CD4-positive, alpha-beta T cell treated with Interleukin-1 beta for 1 hour (primary cell): ENCODE measurements at places on chromosomes 16 and 17.

DNA sequence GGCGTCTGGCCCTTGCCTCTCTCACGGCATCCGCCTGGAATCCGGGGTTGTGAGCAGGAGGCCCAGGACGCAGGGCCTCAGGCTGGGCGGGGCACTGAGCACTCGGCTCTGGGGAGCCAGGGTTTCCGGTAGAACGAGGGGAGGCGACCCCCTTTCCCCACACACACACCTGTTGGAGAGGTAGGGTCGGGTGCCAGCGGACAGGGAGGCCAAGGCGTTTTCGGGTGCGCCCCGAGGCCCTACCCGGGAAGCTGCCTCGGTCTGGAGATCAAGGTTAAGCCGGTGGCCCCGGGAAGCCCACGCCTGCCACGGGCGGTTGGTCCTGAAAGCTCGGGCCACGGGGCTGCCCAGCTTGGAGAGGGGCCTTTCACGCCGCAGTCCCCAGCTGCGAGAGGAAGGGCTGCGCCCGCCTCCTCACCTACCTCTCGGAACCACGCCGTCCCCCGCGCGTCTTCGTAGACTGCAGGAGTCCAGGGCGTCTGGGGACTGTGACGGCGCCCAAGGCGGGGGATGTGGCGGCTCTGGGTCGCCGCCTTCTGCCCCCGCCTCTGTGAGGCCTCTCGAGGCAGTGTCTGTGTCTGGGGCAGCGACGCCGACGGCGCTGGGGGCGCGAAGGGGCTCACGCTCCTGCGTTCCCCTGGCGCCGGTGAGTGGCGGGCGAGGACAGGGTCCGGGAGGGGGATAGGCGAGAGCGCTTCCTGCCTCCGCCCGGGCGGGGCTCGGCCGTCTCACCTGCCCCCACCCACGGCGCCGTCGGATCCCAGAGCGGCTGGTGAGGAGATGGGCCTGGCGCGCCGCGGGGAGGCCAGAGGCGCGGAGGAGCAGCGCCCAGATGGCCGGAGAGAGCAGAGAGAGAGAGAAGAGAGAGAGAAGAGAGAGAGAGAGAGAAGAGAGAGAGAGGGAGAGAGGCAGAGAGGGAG, 20.3 kb upstream of the HOXB9 start:
- DNase-seq = peak; percentile 30

- no peak for DNase-seq
Observed at GRCh38 chr16:81263470-81264220, 25.2 kb downstream of the BCO1 start.

DNA sequence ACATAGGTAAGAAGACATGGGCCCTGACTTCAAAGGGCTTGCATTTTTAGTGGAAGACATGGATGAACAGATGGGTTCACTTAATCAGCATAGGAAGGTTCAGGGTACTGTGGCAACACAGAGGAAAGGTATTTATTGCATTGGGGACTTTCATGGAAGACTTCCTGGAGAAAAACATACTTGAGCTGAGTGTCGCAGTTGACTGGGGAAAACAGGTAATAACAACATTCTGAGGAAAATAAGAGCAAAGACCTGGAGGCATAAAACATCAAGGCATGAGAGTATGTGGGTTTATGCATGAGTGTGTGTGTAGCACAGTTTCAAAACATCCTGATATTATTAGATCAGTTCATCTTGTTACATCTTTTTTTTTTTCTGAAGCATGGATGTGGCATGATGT, 82.7 kb downstream of the MAP2K6 start:
- no peak for DNase-seq

DNA sequence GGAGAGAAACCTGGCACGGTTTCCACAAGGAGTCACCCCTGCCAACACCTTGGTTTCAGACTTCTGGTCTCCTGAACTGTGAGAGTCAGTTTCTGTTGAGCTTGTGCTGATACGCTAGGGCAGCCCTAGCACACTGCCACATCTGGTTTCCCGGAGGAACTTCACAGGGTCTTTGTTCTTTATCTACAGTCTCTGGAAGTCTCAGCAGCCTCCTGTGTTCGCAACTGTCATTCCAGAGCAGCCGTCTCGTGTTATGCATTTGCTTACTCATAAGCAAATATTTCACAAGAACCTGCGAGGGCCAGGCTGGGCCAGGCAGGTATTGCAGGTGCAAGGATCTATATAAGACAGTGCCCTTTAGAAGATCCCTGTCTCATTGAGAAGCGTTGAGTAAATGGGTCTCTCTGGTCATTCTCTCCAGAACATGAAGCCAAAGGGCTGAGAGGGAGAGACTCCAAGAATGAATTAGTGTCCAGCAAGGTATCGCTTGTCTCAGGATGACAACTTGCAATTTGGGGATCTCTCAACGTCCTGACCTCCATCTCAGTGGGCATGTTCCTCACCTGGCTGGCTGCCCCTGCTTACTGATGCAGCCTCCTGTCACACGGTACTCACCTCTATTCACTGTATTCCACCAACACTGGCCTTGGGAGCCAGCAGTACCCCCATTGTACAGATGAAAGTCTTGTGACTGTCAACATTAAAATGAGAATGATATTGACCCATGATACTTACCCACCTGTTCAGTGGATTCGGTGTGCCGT, 141.2 kb downstream of the WWOX start:
- DNase-seq = no peak

DNA sequence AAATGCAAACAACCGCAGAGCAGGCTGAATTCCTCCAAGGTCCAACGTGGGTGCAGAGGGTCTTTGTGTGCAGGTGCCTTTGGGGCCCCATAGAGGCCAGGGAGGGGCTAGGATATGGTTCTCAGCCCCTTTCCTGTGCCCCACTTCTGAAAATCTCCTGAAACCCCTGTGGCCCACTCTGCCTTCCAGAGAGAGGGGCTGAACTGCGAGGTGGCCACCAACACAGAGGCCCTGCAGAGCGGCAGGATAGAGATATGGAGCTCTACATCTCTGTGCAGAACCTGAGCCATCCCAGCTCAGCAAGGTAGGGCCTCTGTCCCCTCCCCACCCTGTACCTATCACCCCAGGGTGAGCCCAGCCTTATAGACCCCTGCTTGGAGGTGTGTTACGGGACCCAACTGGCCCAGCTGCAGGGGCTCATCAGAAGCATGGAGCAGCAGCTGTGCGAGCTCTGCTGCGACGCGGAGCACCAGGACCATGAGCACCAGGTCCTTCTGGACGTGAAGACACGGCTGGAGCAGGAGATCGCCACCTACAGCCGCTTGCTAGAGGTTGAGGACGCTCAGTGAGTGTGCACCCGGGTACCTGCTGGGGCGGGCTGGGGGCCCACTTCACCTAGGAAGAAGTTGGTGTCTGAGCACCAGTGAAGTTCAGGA, 5.5 kb downstream of the USP6 start:
- no peak for DNase-seq

DNA sequence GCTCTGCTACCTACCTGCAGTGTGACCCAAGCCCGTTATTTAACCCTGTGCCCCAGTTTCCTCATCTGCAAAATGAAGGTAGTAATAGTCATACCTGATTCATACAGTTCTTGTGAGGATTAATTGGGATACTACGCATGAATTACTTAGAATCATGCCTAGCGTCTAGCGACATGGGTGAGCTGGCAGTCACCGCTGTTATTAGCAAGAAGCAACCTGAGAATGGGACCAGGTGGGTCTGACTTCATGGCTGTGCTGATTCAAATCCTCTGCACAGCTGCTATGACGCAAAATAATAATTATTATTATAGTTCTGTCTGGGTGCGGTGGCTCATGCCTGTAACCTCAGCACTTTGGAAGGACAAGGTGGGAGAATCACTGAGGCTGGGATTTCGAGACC, 7.9 kb downstream of the SOCS1 start:
- DNase-seq = no peak

- no peak for DNase-seq
Observed at GRCh38 chr16:12917653-12918052, 16.3 kb downstream of the SHISA9 start.

- peak; percentile 50 for DNase-seq
Observed at GRCh38 chr16:8931859-8932258, 31.8 kb downstream of the USP7 start.

- DNase-seq = peak; percentile 96
Observed at GRCh38 chr16:85027349-85027957, at the start of gene KIAA0513. TSS of gene KIAA0513 (plus strand) at chr16:85027795. CDS start at chr16:85067072, 39,277 bp downstream.

DNA sequence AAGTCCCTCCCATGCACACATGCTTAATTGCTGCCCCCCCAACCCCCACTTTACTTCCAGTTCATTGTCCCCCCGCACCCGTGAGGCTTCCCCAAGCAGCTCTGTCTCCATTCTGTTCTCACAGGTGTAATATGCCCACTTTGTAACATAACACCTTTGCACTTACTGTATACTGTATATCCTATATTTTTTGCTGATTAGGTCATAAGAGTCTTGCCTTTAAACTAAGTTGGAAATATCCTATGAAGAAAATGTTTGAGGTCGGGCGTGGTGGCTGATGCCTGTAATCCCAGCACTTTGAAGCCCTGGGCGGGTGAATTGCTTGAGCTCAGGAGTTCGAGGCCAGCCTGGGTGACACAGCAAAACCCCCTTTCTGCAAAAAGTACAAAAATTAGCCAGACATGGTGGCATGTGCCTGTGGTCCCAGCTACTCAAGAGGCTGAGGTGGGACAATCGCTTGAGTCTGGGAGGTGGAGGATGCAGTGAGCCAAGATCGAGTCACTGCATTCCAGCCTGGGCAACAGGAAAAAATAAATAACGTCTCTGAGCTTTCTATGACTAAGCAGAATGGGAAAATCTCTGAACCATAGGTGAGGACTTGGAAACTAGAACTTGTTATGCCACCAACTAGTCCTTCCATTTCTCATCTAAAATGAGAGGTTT, 76.1 kb downstream of the TNRC6C start:
- no peak for DNase-seq
